Mesothelial cell of epicardium (in vitro differentiated cells): ENCODE measurements at places on chromosomes 13 and 19.

- peaks cover 7% of the 10 kb centered on the region for H3K4me1 ChIP-seq
- peaks cover 10% of the 10 kb centered on the region for H3K27me3 ChIP-seq
- no peak overlapping the region for H3K27ac ChIP-seq
Observed at GRCh38 chr13:106418556-106418955, 116.9 kb downstream of the EFNB2 start.

GRCh38 chr13:99435998-99436397 lies 65.3 kb upstream of the TM9SF2 start:
- no peak for DNase-seq
- H3K4me3 ChIP-seq: no peak overlapping the region
- peaks cover 10% of the 10 kb centered on the region for H3K27me3 ChIP-seq
- peaks cover 28% of the 10 kb centered on the region for H3K4me1 ChIP-seq

GRCh38 chr13:98273067-98273823 lies 96.2 kb upstream of the RNF113B start:
- no peaks in the 10 kb centered on the region for H3K27me3 ChIP-seq
- H3K4me1 ChIP-seq: peaks cover 56% of the 10 kb centered on the region
- H3K36me3 ChIP-seq: no peaks in the 10 kb centered on the region
- no peak for DNase-seq
- H3K4me3 ChIP-seq: no peak overlapping the region

DNA sequence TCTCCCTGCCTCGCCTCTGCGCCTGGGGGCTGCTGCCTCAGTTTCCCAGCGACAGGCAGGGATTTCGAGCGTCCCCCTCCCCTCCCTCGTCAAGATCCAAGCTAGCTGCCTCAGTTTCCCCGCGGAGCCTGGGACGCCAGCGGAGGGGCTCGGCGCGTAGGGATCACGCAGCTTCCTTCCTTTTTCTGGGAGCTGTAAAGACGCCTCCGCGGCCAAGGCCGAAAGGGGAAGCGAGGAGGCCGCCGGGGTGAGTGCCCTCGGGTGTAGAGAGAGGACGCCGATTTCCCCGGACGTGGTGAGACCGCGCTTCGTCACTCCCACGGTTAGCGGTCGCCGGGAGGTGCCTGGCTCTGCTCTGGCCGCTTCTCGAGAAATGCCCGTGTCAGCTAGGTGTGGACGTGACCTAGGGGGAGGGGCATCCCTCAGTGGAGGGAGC lies 722 bp upstream of the ICAM1 start:
- no peaks in the 10 kb centered on the region for H3K36me3 ChIP-seq
- peak overlapping the region; percentile 55 for H3K4me3 ChIP-seq
- no peak overlapping the region for H3K27ac ChIP-seq
- peaks cover 50% of the 10 kb centered on the region for H3K27me3 ChIP-seq

DNA sequence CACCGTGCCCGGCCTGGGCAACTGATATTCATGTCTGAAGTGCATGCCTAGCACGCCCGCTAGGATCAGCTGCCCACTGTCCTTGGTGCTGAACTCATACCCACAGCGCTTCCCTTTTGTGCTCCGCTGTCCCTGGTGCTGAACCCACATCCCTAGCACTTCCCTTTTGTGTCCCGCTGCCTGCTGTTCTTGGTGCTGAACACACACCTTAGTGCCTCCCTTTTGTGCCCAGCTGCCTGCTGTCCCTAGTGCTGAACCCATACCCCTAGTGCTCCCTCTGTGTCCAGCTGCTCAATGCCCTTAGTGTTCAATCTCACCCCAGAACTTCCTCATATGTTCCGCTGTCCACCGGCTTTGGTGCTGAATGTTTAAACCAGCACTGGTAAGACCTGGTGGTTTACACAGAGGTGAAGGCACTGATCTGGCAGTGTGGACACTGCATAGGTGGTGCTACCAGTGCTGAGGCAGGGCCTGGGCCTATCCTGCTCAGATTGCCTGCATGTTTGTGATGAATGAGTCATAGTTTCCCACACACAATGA lies 26.3 kb upstream of the SIGLEC11 start:
- no peak overlapping the region for H3K4me3 ChIP-seq
- no peaks in the 10 kb centered on the region for H3K4me1 ChIP-seq
- peak overlapping the region; percentile 60 for H3K27ac ChIP-seq
- H3K36me3 ChIP-seq: peaks cover 26% of the 10 kb centered on the region

- no peak overlapping the region for H3K27ac ChIP-seq
- peaks cover 23% of the 10 kb centered on the region for H3K4me1 ChIP-seq
- H3K36me3 ChIP-seq: no peaks in the 10 kb centered on the region
- peaks cover 6% of the 10 kb centered on the region for H3K27me3 ChIP-seq
- no peak for DNase-seq
Observed at GRCh38 chr13:31733066-31733465, 6.3 kb upstream of the RXFP2 start.

- H3K4me3 ChIP-seq: no peak overlapping the region
- peaks cover 41% of the 10 kb centered on the region for H3K4me1 ChIP-seq
- no peaks in the 10 kb centered on the region for H3K36me3 ChIP-seq
- H3K27me3 ChIP-seq: no peaks in the 10 kb centered on the region
Observed at GRCh38 chr13:46684287-46685001, 112.5 kb downstream of the ESD start.

GRCh38 chr19:10744253-10744798 lies 26.4 kb downstream of the DNM2 start:
- H3K27me3 ChIP-seq: no peaks in the 10 kb centered on the region
- peaks cover 13% of the 10 kb centered on the region for H3K4me1 ChIP-seq
- H3K27ac ChIP-seq: peak overlapping the region; percentile 73
- no peak for DNase-seq

DNA sequence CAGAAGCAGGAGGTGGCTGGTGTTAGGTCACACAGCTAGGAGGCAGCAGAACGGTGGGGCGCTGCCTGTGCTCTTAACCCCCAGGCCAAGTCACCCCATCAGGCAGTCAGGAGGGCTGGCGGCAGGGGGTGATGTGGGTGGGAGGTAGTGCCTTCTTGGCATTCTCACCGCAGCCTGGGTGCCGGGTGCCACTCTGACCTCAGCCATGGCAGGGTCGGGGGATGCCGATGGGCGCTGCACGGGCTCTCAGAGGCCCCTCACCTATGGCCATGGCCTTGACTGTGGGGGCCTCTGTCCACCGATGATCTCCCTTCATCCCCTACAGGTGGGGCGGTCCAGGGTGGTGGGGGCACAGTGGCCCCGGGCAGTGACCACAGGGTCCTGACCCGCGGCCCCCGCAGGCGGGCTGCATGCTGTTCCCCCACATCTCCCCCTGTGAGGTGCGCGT lies 5.6 kb downstream of the PTOV1 start:
- H3K27me3 ChIP-seq: no peaks in the 10 kb centered on the region
- peaks cover 9% of the 10 kb centered on the region for H3K36me3 ChIP-seq
- H3K4me1 ChIP-seq: peaks cover 21% of the 10 kb centered on the region
- DNase-seq: no peak
- H3K27ac ChIP-seq: no peak overlapping the region

DNA sequence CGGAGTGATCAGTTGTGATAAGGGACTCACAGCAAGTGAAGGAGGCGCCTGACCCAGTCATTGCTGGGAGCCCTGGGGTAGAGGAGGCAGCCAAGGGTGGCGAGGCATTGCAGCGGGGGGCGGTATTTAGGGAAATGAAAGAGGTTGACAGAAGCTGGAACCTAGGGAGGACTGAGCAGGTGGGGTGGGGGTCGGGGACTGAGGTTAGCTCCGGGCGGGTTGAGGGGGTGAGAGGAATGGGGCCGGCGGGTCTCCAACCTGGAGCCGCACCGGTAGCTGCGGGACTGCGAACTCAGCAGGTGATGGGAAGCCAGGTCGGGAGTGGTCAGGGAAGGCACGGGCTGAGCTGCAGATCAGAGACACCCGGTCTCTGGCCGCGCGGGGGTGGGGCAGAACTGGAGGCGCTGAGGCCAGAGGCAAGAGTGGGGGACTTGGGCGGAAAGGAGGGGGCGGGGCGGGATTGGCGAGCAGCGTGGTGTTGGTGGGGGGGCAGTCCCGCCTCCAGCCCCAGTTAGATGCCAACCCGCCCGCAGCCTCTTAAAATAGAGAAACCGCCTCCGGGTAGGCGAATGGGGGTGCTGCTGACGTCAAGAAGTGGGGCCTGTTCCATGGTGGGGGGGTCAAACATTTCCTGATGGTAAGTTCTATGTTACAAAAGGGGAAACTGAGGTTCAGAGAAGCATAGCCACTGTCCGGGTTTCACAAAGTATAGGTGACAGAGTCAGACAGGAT lies 1.5 kb downstream of the MAST3 start:
- no peak overlapping the region for H3K27ac ChIP-seq
- DNase-seq: no peak
- peaks cover 44% of the 10 kb centered on the region for H3K27me3 ChIP-seq
- H3K36me3 ChIP-seq: no peaks in the 10 kb centered on the region
- peak overlapping the region; percentile 36 for H3K4me3 ChIP-seq
- peaks cover 7% of the 10 kb centered on the region for H3K4me1 ChIP-seq

GRCh38 chr19:35154525-35155406 lies at the start of gene FXYD5:
TSS of gene FXYD5 (plus strand) at chr19:35154735. CDS start at chr19:35155551, 816 bp downstream.
- DNase-seq: no peak
- peaks cover 26% of the 10 kb centered on the region for H3K4me1 ChIP-seq
- peaks cover 3% of the 10 kb centered on the region for H3K36me3 ChIP-seq
- peaks cover 33% of the 10 kb centered on the region for H3K27me3 ChIP-seq
- H3K27ac ChIP-seq: peak within 1 kb of the TSS; percentile 80

DNA sequence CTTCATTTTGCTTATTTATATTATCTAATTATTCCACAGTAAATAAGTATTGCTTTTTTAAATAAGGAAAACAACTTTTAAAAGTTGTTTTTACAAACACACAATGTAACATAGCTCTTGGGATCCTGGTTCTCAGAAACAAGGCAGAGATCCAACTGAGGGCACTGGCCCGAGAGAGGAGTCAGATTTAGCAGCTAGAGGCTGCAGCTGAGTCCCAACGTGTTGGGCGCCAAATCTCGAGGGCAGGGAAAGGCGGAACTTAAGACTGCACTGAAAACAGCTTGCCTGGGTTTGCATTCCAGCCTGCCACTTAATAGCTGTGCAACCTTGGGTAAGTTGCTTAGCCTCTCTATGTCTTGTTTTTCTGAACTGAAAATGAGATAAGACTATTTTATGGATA lies 16.4 kb upstream of the WASF3 start:
- peaks cover 2% of the 10 kb centered on the region for H3K4me1 ChIP-seq
- H3K27me3 ChIP-seq: peaks cover 58% of the 10 kb centered on the region
- H3K27ac ChIP-seq: no peak overlapping the region
- H3K4me3 ChIP-seq: no peak overlapping the region
- no peak for DNase-seq

- H3K27me3 ChIP-seq: peaks cover 36% of the 10 kb centered on the region
- H3K27ac ChIP-seq: no peak overlapping the region
- H3K36me3 ChIP-seq: no peaks in the 10 kb centered on the region
- H3K4me1 ChIP-seq: peaks cover 3% of the 10 kb centered on the region
Observed at GRCh38 chr19:28985201-28985600, 227.8 kb downstream of the UQCRFS1 start.

GRCh38 chr13:100433475-100433874 lies 155.1 kb downstream of the GGACT start:
- H3K27ac ChIP-seq: peak overlapping the region; percentile 2
- no peaks in the 10 kb centered on the region for H3K4me1 ChIP-seq
- no peaks in the 10 kb centered on the region for H3K27me3 ChIP-seq
- no peak for DNase-seq
- peaks cover 42% of the 10 kb centered on the region for H3K36me3 ChIP-seq

GRCh38 chr13:97255515-97256021 lies 33.4 kb downstream of the MBNL2 start:
- H3K27me3 ChIP-seq: no peaks in the 10 kb centered on the region
- no peak for DNase-seq
- H3K36me3 ChIP-seq: no peaks in the 10 kb centered on the region
- H3K4me3 ChIP-seq: no peak overlapping the region
- peak overlapping the region; percentile 88 for H3K27ac ChIP-seq

DNA sequence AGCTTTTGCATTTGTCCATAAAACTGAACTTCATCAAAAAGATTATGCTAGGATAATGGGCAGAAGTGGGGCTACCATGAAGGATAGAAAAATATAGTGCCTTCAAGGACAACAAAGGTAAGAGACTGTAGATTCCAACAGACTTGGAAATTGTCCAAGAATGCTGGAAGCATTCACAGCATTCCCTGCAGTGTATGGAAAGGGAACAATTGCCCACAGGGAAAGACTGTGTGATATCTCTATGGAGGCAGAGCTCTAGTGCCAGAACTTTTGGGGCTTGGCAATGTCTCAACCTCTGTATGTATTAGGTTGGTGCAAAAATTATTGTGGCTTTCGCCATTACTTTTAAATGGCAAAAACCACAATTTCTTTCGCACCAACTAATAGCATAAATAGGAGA lies 1598.8 kb upstream of the MIR17HG start:
- H3K4me3 ChIP-seq: no peak overlapping the region
- H3K4me1 ChIP-seq: peaks cover 18% of the 10 kb centered on the region
- no peaks in the 10 kb centered on the region for H3K36me3 ChIP-seq
- DNase-seq: no peak
- H3K27me3 ChIP-seq: no peaks in the 10 kb centered on the region

- no peaks in the 10 kb centered on the region for H3K4me1 ChIP-seq
- no peak overlapping the region for H3K27ac ChIP-seq
- no peak for DNase-seq
- no peak overlapping the region for H3K4me3 ChIP-seq
- no peaks in the 10 kb centered on the region for H3K36me3 ChIP-seq
- peaks cover 9% of the 10 kb centered on the region for H3K27me3 ChIP-seq
Observed at GRCh38 chr19:17751912-17752273, 616 bp downstream of the FCHO1 start.

- H3K36me3 ChIP-seq: peaks cover 7% of the 10 kb centered on the region
- H3K27ac ChIP-seq: no peak overlapping the region
- peaks cover 55% of the 10 kb centered on the region for H3K4me1 ChIP-seq
- no peak overlapping the region for H3K4me3 ChIP-seq
- DNase-seq: no peak
Observed at GRCh38 chr13:93248627-93249047, 22.0 kb downstream of the GPC6 start.

GRCh38 chr13:44464471-44464870 lies 90.8 kb downstream of the SERP2 start:
- H3K27me3 ChIP-seq: no peaks in the 10 kb centered on the region
- no peaks in the 10 kb centered on the region for H3K36me3 ChIP-seq
- no peak overlapping the region for H3K4me3 ChIP-seq
- H3K27ac ChIP-seq: no peak overlapping the region
- no peak for DNase-seq

DNA sequence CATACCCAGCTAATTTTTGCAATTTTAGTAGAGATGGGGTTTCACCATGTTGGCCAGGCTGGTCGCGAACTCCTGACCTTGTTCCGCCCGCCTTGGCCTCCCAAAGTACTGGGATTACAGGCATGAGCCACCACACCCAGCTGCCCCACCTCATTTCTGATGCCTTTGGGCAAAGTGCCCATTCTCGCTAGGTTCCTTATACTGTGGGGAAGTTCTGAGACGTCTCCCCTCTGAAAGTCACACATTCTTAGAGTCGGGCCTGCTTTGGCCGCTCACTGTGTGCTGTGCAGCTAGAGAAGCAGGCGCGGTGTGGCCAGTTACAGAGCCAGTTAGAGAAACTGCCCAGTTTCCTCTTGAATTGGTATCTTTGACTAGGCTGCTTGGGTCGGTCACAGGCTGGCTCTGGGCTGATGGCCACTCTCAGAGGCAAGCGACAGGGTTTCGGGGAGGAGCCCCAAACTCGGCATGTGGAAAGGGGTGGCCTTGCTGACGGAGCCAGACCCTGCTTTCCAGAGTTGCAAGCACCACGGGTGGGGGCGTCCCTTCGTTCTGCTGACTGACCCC lies 18.0 kb downstream of the PRAM1 start:
- no peak overlapping the region for H3K27ac ChIP-seq
- peaks cover 38% of the 10 kb centered on the region for H3K36me3 ChIP-seq
- no peak for DNase-seq
- no peaks in the 10 kb centered on the region for H3K27me3 ChIP-seq
- no peak overlapping the region for H3K4me3 ChIP-seq
- no peaks in the 10 kb centered on the region for H3K4me1 ChIP-seq

- H3K4me3 ChIP-seq: peak overlapping the region; percentile 50
- peaks cover 1% of the 10 kb centered on the region for H3K36me3 ChIP-seq
- peak overlapping the region; percentile 83 for H3K27ac ChIP-seq
- H3K27me3 ChIP-seq: no peaks in the 10 kb centered on the region
- peak; percentile 54 for DNase-seq
Observed at GRCh38 chr19:10936661-10937084, 8.1 kb downstream of the TIMM29 start.
